ENCODE measurements at places on chromosomes 12 and 14. TPM values are rescaled to one million over a fixed set of nuclear protein-coding genes. Genes with fewer than 3 reads are reported as not detected.

DNA sequence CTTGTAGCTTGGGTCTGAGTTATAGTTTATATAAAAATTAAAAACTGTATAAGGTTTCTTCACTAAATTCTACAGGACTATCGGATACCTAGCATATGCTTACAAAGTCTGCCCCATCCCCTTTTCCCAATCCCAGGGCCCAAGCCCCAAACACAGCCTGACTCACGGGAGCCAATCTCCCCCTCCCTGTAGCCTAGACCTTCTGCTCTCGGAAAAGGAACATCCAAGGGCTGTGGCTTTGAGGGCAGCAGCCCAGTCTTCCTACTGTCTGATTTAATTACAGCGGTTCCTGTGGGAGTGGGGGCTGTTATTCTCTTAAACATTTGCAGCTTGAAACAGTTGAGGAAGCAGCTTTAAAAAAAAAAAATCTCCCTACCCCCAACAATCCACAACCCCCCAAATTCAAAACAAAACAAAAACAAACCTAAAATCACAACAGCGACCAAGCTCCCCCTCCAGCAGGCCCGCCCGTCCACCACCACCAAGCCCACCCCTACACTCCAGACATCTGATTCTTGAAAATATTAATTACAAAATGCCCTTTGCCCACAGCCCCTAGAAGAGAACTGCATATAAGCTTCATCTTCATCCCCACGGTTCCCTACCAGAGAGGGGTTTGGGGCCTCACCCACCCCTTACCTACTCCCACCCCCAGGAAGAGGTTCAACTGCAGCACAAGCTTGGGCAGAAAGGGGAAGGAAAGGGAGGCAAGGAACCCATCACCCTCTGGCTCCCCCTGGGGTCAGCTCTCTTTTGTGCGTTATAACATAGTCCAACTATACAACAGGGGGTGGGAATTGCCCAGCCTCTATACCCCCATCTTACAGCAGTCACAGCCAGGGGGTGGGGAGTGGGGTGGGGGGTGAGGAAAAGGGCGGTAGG is 1.1 kb upstream of the PRKAG1 start:
- peak; percentile 66 for DNase-seq

DNA sequence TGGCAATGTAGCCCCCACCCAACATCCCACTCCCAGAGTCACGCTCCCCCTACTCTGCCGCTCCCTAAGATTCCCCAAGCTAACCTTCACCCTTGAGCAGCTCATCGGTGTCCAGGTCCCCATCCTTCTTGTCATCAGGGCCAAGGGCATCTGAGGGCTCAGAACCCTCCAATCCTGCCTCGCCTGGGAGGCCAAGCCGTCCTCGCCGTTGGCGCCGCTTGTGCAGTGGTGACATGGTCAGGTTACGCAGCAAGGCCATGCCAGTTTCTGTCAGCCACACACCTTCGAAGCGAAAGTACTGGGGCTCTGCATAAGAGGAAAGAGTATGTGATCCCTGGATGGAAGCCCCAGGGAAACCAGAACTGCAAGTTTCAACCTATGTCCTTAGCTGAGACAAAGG is 15.9 kb downstream of the KMT2D start:
- DNase-seq = no peak

DNA sequence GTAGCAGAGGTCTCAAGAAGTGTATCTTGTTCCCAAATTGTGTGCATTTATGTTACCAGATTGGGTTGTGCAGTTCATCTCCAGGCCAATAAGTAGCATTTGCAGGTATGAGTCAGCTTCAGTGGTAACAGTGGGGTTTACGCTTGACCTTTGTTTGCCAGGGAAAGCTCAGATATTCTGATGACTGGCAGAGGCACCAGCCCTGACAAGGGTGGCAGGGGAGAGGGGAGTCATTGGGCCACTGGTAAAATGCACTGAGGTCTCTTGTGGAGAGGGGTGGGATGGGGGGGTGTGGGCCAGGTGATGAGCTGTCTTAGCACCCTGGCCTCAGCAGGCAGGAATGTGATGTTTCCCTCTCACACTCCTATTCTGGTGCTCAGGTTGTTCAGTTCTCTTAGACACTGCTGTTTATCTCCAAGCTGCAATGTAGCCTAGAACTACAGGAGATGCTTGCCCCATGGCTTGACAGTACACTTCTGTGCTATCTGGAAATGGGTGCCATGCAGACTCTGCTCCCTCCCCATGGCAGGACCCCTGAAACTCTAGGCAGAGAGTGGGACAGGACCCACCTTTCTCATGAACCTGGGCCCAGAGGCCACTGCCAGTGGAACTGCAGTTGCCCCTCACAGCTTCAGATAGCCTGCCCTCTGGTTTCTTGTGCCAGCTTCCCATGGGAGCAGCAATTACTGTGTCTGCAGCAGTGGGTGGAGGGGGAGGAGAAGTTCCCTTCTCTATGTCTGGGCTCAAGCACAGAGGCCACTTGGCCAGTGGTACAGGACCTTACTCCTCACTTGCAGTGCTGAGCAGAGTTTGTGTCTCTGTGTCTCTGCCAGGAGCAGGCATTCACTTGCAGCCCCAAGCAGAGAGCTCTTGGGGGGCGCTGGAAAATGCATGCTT is 31.9 kb downstream of the USP15 start:
- DNase-seq = peak; percentile 19

DNA sequence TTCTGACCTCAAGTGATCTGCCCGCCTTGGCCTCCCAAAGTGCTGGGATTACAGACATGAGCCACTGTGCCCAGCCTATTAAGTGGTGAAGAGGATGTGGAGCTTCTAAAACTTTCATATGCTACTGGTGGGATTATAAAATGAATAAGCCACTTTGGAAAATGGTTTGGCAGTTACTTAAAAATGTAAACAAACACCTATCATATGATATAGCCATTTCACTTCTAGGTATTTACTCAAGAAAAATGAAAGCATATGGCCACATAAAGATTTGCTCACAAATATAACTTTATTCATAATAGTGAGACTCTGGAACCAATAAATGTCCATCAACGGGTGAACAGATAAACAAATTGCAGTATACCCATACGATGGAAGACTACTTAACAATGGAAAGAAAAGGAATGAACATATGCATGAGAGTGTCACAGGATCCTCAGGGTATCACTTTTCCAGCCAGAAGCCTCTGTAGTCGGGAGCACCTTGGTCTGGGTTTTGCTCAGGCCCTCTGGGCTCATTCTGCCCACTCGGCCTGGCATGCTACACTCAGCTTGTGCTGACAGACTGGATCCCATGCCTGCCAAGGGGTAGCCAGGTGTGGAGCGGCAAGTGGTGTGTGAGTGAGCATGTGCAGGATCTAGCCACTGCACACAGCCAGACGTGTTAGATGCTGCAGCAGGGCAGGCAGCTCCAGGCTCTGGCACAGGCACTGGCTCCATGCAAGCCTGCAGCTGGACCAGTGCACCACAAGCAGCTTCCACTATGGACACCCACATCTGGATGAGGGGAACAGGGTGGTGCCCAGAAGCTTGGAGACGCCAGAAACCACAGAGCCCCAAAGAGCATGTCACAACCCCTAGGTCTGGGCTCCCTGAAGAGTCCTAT is 213.2 kb upstream of the DIO3 start:
- DNase-seq = no peak

HHIPL1 gene
- total RNA-seq = 0.32 TPM

SPIC gene
- not detected for total RNA-seq

DNAJC22 gene
- total RNA-seq = 0.62 TPM
